Activated naive CD4-positive, alpha-beta T cell treated with anti-CD3 and anti-CD28 coated beads for 36 hours (primary cell): ENCODE measurements at places on chromosomes 4 and X. TPM values are rescaled to one million over a fixed set of nuclear protein-coding genes. Genes with fewer than 3 reads are reported as not detected.

KLHL8 gene
- total RNA-seq: 10.7 TPM

SCML1 gene
- total RNA-seq: 11.4 TPM

CENPI gene
- total RNA-seq: 19.1 TPM

CABS1 gene
- not detected for total RNA-seq

GABRB1 gene
- total RNA-seq: not detected
